ENCODE measurements at places on chromosomes 1 and 21.

GRCh38 chr1:155669233-155670162 lies 19.1 kb downstream of the YY1AP1 start:
- no peak for DNase-seq

DNA sequence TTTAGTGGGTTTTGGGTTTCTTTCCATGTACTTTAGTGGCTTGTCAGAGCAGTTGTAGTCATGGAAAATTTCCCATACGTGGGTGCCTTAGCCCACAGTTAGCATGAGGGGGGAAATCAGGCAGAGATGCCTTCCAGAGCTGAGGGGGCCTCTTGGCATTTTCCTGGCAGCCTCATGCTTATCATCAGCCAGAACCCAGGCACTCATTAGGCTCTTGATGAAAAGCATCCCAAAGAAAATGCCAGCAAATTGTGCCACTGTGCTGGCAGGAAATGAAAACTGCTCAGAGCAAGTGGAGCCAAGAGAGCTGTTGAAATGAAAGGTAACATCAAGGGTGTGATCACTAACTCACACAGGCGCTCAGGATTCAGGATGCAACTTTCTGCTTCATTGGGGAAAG lies 128.0 kb downstream of the TNNI3K start:
- DNase-seq: no peak

GRCh38 chr1:56137521-56138505 lies 441.6 kb downstream of the PLPP3 start:
- no peak for DNase-seq

GRCh38 chr1:94048413-94049164 lies 72.4 kb downstream of the ABCA4 start:
- DNase-seq: no peak

- DNase-seq: no peak
These were observed 112.5 kb upstream of the NBPF11 start for GRCh38 chr1:148264374-148265276.

- no peak for DNase-seq
These were observed 161.7 kb downstream of the PLPP3 start for GRCh38 chr1:56417646-56418045.

DNA sequence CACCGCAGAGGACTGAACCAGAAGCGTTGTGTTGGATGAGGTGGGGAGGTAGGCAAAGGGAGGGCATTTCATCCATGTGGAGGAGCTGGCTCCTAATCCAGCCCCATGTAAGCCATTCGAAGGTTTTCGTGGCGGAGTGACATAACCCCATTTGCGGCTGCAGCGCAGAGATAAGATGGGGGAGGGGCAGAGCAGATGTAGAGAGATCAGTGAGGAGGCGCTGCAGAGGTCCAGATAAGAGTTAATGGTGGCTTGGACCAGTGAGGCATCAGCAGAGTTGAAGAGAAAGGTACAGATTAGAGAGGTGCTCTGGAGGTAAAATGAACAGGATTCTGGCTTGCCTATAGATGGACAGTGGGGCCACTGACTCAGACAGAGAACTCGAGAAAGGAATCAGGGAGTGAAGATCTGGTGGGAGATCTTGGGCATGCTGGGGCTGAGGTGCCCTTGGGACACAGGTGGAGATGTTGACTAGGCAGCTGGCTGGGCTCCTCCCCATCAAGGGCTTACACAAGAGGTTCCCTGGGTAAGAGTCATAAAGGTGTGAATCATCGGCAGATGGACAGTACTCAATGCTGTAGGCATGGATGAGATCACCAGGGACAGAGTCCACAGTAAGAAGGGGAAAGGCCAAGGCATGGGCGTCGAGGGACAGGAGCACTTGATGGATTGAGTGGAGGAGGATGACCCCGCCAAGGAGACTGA lies 7.8 kb upstream of the PTPRF start:
- no peak for DNase-seq

DNA sequence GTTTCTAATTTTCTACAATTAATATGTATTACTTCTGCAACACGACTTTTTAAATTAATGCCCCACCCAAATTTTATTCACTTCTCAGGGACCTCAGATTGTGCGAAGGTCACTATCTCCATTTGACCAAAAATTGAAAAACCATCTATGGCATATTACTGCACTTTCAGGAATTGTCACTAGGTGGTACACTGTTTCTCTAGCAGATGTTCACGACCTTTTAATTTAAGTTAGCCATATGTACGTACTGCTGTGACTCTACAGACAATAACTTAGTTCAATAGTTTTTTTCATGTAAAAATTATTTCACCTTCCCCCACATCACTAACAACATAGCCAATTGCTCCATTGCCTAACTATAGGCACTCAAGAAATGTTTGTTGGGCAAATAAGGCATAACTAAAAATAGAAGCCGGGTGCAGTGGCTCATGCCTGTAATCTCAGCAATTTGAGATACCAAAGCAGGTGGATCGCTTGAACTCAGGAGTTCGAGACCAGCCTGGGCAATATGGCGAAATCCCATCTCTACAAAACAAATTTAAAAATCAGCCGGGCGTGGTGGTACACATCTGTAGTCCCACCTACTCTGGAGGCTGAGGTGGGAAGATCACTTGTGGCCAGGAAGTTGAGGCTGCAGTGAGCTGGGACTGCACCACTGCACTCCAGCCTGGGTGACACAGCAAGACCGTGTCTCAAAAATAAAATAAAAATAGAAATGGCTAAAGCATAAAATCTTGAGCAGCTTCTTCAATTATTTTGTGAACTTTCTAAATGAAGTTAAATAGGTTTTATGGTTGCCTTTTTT lies 75.7 kb upstream of the PKN2 start:
- no peak for DNase-seq

GRCh38 chr1:164659621-164660411 lies 100.8 kb downstream of the PBX1 start:
- no peak for DNase-seq

- DNase-seq: no peak
These were observed 30.2 kb upstream of the SFPQ start for GRCh38 chr1:35223084-35223630.

GRCh38 chr1:27571439-27572018 lies 32.4 kb downstream of the AHDC1 start:
- DNase-seq: no peak

DNA sequence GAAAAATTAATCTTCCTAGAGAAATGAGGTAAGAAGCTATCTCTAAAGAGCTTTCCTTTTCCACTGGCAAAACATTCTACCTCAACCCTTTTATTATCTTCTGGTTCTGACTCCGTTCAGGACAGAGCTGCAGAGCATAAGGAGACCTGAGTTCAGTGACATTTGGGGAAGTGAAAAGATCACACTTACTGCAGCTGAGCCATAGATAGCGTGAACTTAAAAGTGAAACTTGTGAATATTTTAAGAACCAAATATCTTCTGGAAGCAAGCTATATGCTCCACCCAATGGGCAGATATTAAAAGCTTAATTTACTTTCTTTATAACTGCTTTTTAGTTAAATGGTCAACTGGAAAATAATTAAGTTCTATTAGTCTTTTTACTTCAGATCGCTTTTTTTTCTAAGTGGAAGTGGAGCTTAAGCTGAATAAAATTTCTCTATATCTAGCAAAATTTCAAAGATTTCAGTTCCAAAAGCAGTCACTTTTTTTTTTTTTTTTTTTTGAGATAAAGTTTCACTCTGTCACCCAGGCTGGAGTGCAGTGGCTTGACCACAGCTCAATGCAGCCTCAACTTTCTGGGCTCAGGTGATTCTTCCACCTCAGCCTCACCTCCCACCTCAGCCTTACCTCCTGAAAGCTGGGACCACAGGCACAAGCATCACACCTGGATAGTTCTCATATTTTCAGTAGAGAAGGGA lies 11.9 kb downstream of the PTPN22 start:
- no peak for DNase-seq

DNA sequence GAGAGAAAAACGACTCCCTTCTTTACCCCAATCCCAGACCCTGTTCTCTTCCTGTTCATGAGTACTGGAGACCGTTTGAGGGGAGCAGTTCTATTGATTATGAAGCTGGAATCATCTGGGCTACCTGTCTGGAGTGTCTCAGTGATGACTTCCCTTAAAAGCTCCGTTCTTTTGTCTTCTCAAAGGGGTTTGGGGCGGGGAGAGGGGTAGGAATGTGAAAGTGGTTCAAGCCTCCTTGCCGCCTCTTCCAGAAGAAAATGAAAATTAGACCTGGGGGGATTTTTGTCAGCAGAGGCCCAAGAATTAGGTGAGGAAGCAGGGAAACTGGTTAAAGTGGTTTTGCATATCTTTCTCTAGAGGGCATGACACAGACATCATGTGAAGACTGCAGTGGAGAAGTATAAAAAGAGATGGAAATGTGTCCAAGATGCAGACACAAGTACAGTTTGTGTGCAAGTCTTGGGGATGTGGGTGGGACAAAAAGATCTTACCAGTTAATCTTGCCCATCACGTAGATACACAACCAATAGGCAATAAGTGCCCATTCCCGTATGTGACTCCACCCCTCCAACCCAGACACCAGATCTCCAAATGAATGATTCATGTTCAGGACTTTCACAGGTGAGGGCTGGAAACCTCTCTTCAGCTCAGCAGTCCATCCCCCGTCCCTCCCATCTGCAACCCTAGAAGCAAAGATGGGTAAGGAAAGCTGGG lies 470 bp upstream of the MTMR11 start:
- no peak for DNase-seq

DNA sequence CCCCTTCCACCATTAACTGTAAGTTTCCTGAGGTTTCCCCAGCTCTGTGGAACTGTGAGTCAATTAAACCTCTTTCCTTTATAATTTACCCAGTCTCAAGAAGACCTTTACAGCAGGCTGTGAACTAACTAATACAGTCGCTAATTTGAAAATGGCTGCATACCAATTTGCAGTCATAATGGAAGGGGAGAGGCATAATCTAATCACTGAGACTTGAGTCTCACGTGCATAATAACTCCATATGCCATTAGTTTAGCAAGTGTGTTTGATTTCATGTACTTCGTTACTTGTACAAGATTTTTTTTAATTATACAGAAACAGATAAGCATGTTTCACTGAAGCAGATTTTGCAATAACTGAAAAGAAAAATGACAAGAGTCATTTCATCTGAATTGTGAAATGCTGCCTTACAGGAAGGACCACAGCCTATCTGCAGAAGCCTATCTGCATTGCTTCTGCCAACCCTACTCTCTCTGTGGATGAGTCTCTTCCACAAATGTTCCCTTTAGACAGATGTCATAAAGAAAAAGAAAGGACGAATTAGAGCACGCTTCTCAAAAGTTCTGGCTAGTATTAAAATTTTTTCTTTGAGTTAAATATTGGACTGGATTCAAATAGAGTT lies 99.1 kb downstream of the PTGER3 start:
- DNase-seq: no peak

GRCh38 chr1:10617318-10617717 lies 142.6 kb downstream of the PEX14 start:
- no peak for DNase-seq

DNA sequence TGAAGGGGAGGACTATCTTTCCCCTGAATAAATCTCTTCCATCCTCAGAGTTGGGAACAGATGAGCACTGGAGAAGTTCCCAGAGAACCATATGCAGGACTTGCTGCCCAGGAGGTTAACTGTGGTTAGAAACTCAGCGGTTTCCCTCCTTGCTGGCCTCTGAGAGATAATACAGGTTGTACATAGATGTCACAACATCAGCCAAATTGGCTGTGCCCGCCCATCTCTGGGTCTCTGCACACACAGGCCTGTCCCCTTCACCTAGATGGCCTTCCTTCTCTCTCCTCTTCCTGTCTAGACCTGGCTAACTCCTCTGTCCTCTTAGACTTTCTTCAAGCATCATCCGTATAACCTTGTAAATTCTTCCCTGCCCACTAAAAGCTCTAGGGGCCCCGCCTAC lies 5.7 kb downstream of the RGS5 start:
- DNase-seq: no peak

DNA sequence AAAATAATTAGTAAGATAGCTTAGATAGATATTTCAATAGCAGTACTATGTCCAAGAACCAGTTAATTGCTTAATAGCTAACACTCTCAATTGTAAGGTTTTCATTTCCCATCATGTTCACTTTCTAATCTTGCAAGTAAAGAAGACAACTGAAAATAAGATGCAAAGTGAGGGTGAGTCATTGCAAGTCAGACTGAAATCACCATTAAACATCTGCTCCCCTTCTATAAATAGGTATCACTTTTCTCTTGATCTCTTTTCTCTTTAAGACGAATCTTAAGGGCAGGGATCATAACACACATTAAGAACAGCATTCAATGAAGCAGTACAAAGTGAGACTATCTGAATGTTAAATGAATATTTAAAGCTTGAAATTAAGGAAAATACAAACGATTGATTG lies 40.4 kb downstream of the UBR4 start:
- no peak for DNase-seq

- no peak for DNase-seq
These were observed 33.6 kb upstream of the GBP5 start for GRCh38 chr1:89306273-89306672.

DNA sequence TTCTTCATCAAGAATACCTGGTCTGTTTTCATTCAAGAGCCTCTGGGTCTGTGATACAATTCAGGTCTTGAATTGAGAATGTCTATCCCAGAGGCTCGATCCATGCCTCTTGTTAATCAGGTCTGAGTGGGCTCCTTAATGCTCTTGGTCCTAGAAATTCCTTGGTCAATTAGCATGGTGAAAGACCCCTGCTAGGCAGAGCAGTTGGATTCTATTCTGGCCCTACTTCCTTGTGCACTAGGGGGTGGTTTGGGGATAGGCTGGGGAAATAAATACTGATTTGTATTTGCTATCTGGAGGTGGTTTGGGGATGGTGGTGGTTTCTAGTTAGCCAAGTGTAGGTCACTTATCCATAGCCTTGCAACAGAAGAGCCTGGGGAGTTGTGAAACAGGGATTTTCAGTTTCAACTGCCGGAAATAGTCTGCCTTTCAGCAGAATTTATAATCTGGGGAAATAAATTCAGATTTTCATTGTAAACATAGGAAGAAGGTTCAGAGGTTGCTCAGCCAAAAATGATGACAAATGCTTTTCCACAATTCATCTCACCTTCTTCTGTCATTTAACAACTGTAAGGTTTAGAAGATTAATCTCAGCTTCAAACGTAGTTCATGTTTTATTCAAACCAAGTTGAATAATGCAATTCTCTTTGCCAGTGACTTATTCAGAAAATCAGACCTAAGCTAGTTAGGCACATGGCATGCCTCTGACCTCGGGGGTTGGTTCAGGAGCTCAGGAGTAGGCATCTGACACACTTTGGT lies 22.2 kb upstream of the SCAF4 start:
- no peak for DNase-seq

All from NCI-H1417 treated with DMSO at 0.1 percent for 48 hours (cell line).